ENCODE measurements at places on chromosomes 5 and 9. TPM values are rescaled to one million over a fixed set of nuclear protein-coding genes. Genes with fewer than 3 reads are reported as not detected.

Gene C5orf52
- total RNA-seq, result not detected

Gene DNAH5
- 2.3 TPM for total RNA-seq

Gene ISCA1
- 43.3 TPM for total RNA-seq

Gene TSC1
- 17.8 TPM for total RNA-seq

Gene TNIP1
- total RNA-seq, result 139 TPM

Gene PIP5K1B
- total RNA-seq, result not detected

Gene TYRP1
- 0.14 TPM for total RNA-seq

Gene AKNA
- 4.2 TPM for total RNA-seq

Gene PCDHGA7
- 0.79 TPM for total RNA-seq

Gene DNAJA1
- 278 TPM for total RNA-seq

Gene TTC23L
- 0.48 TPM for total RNA-seq

Gene PCDHGA6
- 0.29 TPM for total RNA-seq

Gene PCDHGB1
- 1.7 TPM for total RNA-seq

Gene IL33
- 0.33 TPM for total RNA-seq

Gene ATOSB
- total RNA-seq, result 7.2 TPM

Gene TAF9
- 114 TPM for total RNA-seq

Gene FBXO38
- total RNA-seq, result 20.4 TPM

Gene PRLR
- 0.39 TPM for total RNA-seq

Gene EGR1
- total RNA-seq, result 9.5 TPM

Gene HACD4
- 1.1 TPM for total RNA-seq

Gene ADAMTS19
- total RNA-seq, result not detected

Gene EXD3
- 6.7 TPM for total RNA-seq

Gene GFRA3
- total RNA-seq, result 0.11 TPM

Gene PCDHGA4
- 0.14 TPM for total RNA-seq

Gene SPINK13
- total RNA-seq, result not detected

Gene CXCL14
- not detected for total RNA-seq

Gene INSL4
- 16.3 TPM for total RNA-seq

Gene HTR1A
- total RNA-seq, result not detected

Gene GCNT4
- 0.33 TPM for total RNA-seq

Gene RAB3C
- total RNA-seq, result not detected

Gene AQP7
- 0.95 TPM for total RNA-seq

Gene TLX3
- not detected for total RNA-seq

Gene ARPC5L
- total RNA-seq, result 74.0 TPM

Gene OBP2B
- total RNA-seq, result not detected

Gene CSF1R
- 0.33 TPM for total RNA-seq

Gene RANBP17
- 3.0 TPM for total RNA-seq

Gene MARCOL
- not detected for total RNA-seq

Gene LECT2
- not detected for total RNA-seq

Gene ROR2
- 1.7 TPM for total RNA-seq

Gene TAF11L6
- total RNA-seq, result not detected

Gene SPINK4
- total RNA-seq, result not detected

Gene NUTM2F
- not detected for total RNA-seq

Gene PLAC8L1
- total RNA-seq, result not detected

Gene SEMA5A
- not detected for total RNA-seq

Gene CCL19
- not detected for total RNA-seq

Gene GRXCR2
- total RNA-seq, result not detected

Gene C9orf43
- total RNA-seq, result 0.41 TPM

Gene ANKHD1
- 59.9 TPM for total RNA-seq

Gene RPL12
- 3,245 TPM for total RNA-seq

Gene UGT3A1
- total RNA-seq, result not detected

Gene MAP1B
- 35.6 TPM for total RNA-seq

Gene PALM2AKAP2
- 0.06 TPM for total RNA-seq

Gene KIF4B
- not detected for total RNA-seq

Gene GFI1B
- total RNA-seq, result not detected

Data from A549 treated with ZK216348 at 1 μM for 4 hours (cell line).